NCI-H510A treated with DMSO at 0.1 percent for 48 hours (cell line): ENCODE measurements at places on chromosomes 12 and 14.
A peak's percentile ranks its signal among the peaks of the same experiment; 100 is the strongest.

DNA sequence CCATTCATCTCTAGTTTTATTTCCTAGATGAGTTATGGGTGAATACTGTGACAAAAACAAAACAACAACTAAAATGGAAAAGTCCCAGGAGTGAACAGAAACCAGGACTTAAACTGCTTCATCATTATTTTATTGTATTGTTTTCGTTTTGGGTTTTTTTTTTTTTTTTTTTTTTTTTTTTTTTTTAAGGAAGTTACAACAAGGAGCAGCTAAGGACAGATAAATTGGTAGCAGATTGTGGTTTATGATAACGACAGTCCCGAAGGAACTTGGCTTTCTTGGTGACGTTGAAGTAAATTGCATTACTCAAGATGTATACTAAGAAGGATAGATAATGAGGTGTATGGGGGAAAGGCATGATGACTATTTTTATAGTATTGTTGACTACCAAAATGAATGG, 866.3 kb downstream of the NRXN3 start:
- no peak for DNase-seq

- DNase-seq, result no peak
Measured at GRCh38 chr14:102893452-102893851, 29.0 kb upstream of the AMN start.

GRCh38 chr14:50452296-50452695, 55.6 kb upstream of the CDKL1 start:
- no peak for DNase-seq

- DNase-seq, result no peak
Measured at GRCh38 chr14:53663709-53664108, 292.9 kb downstream of the BMP4 start.

DNA sequence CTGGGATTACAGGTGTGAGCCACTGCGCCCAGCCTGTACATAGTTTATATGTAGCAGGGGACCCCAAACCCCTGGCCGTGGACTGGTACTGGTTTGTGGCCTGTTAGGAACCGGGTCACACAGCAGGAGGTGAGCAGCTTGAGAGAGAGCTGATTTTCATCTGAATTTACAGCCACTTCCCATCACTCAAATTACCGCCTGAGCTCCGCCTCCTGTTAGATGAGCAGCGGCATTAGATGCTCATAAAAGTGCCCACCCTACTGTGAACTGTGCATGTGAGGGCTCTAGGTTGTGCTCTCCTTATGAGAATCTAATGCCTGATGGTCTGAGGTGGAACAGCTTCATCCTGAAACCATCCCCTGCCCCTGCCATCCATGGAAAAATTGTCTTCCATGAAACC, 119.3 kb downstream of the NTN4 start:
- no peak for DNase-seq

- DNase-seq, result no peak
Measured at GRCh38 chr14:23877111-23877510, 76.5 kb upstream of the DHRS4 start.

GRCh38 chr12:113700943-113701342, 229.3 kb upstream of the LHX5 start:
- DNase-seq, result no peak

DNA sequence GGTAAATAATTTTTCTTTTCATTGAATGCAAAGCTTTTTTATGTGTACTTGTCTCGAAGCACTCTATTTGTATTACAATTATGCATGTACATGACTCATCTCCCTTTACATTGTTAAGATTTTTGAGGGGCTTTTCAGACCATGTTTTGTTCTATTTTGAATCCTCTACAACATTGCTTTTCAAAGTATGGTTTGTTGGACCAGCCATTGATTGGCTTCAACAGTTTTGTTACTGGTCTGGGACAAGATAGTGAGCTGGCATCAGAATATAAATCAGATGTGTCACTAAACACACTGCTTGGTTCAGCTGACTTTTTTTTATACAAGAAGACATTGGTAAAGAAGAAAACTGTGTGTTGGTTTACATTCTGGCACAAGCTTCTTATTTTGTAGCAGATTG, 122.3 kb downstream of the MON2 start:
- no peak for DNase-seq

- no peak for DNase-seq
Measured at GRCh38 chr12:12207746-12208145, 59.1 kb downstream of the LRP6 start.

DNA sequence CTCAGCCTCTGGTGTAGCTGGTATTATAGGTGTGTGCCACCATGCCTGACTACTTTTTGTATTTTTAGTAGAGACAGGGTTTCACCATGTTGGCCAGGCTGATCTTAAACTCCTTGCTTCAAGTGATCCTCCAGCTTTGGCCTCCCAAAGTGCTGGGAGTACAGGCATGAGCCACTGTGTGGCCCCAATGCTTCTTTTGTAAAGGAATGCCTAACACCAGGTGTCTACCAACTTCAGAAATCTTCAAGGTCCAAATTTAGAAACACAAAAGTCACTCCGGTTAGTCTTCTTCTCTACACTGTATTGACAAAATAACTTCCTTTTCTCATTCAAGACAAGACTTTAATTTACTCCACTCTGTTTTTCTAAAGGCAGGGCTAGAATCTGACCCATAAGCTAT, 188.7 kb downstream of the PRKD1 start:
- no peak for DNase-seq

GRCh38 chr14:35122696-35123387, 490 bp downstream of the PRORP start:
- peak; percentile 63 for DNase-seq

- peak; percentile 78 for DNase-seq
Measured at GRCh38 chr14:77151918-77152588, 10.5 kb upstream of the ZDHHC22 start.

DNA sequence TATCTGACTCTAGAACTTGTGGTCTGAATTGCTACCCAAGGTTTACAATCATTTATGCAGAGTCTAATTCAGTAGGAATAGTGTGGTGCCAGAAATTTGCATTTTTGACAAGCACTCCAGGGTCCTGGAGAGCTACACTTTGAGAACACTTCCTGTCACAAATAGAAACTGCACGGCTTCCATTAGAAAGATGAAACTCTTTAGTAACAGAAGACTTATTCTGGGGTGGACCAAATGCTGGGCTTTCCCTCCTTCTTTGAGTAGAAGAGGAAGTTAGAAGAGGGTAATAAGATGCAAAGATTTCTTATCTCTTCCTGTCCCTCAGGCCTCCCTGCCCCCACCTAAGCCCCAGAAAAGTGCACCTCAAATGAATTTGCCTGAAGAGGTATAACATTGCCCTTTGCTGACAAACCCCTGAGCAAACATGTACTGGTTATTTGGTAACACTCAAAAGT, 28.4 kb downstream of the DGLUCY start:
- DNase-seq, result no peak

DNA sequence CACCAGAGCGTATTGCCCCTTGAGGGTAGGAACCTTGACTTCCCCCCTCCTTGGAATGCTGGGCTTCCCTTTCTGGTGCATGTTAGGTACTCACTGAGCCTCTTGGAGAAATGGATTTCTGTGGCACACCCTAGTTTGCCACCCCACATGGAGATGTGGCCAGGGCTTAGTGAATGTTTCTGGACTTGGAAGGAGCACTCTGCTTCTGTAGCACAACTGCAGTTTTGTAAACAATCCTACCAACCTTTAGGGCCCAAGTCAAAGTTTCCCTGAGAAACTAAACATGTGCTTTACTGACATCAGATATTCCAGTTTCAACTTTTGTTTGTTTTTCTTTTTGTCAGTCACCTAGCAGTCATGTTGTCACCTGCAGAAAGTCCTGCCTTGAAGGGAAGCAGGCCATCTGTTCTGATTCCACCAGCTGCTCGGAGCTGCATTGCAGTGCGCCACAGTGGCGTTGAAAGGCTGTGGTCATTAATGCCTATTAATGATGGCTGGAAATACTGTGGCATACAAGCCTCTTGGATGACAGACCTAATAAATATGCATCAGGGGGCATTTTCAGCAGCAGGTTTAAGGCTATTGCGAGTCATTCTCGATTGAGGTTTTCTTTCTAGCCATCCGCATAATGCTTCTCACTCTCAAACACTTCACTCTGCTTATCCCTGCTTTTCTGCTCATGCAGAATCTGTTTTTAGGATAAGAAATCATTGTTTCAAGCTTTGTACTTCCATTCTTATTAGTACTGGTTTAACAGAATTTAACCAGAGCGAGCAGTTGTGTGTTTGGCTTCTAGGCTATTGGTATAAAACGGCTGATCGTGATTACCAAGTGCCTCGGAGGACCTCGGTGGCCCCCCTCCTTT, 7.8 kb downstream of the PELI2 start:
- peak; percentile 64 for DNase-seq

- DNase-seq, result no peak
Measured at GRCh38 chr12:107605293-107605692, 80.3 kb upstream of the PWP1 start.

DNA sequence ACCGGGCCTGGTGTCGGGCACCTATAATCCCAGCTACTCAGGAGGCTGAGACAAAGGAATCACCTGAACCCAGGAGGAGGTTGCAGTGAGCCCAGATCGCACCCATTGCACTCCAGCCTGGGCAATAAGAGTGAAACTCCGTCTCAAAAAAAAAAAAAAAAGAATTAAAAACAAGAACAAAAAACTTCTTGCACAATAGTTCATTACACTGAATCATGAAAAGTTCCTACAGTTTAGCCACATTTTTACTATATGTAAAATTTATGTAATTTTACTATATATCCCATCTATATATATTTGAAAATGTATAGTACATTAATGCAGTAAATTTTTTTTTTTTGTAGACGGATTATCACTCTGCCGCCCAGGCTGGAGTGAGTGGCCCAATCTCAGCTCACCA, 4.6 kb downstream of the ATP5F1B start:
- DNase-seq, result no peak

- no peak for DNase-seq
Measured at GRCh38 chr12:13199592-13199991, 3.1 kb downstream of the EMP1 start.

DNA sequence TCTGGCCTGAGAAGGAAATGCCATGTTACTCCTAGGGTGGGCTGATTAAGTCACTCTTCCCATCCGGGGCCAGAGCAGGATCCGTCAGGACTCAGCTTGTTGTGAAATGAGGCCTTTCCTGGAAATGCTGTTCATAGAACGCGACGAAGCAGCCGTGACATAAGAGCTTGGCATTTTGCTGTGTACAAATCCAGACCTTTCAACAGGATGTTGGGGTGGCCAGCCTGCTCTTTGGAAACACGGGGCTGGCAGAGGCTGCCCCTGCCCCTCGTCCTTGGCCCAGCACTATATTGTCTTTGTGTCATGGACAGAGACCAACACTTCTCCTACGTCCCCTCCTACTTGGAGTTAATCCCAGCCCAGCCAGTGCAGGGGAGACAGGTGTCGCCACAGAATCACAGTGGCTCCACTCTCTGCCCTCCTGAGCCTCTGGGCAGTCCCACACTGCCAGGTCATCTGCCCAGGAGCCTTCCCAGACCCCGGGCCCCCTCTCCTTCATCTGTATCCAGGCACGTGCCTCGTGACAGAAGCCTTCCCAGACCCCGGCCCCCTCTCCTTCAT, 18.6 kb upstream of the EIF5 start:
- DNase-seq, result no peak

GRCh38 chr12:64028541-64028940, 184.0 kb downstream of the SRGAP1 start:
- DNase-seq, result no peak
